ENCODE measurements at places on chromosomes 3 and 15.
A peak's percentile ranks its signal among the peaks of the same experiment; 100 is the strongest.

- DNase-seq, result no peak
These were observed 1109.3 kb downstream of the ROBO2 start for GRCh38 chr3:78148986-78149717.

DNA sequence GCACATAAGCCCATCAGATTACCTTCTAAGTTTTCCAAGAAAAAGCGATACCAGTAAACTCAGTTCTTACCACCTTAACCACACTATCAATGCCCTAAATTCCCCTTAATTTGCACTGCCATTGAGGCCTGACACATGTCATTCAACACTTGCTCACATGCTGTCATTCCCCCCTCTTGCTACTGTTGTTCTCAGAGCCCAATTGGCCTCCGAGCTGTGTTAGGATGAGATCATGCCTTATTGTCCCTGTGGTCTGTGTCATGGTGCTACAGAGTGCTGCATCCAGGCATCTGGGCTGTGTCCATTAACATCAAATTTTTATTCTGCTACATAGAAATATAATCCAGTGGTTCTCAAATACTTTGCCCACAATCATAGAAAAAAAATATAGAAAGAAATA lies 213.6 kb downstream of the SSR3 start:
- DNase-seq, result no peak

GRCh38 chr3:11386465-11387113 lies 114.4 kb downstream of the ATG7 start:
- peak; percentile 86 for DNase-seq

DNA sequence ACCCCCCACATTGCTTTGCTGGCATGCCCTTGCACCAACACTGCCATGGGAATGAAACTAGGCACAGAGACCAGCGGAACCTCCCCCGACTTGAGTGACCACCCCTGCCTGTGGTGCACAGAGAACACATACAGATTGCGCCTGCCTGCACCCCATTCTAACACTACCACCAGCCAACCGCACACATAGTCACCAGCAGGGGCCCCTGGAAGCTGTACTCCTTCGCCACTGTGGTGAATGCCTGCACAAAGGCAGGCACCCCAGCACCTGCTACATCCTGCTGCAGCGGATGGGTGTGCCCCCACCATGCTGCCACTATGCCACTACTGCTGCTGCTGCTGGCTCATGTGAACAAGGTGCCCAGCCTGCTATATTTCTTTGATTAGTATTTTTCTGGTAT lies 27.4 kb upstream of the DNAAF4 start:
- no peak for DNase-seq

DNA sequence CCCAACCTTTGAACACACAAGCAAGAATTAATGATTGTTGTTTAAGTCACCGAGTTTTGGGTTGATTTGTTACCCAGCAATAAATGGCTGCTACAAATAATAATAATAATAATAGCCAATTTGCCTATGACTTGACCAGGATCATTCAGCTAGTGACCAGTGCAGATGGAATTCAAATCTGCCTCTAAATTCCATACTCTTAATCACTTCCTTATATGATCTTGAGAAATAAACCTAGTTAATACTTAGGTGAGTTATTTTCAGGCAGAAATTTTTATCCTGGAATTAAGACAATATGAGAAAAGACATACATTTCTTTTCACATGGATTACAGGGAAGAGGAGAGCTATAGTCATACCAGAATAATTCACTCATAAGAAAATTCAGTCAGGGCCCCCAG lies 116.0 kb upstream of the GALNT15 start:
- no peak for DNase-seq

- no peak for DNase-seq
These were observed 76.3 kb upstream of the BLM start for GRCh38 chr15:90640862-90641261.

- no peak for DNase-seq
These were observed 67.1 kb upstream of the UBE2E2 start for GRCh38 chr3:23136054-23136453.

DNA sequence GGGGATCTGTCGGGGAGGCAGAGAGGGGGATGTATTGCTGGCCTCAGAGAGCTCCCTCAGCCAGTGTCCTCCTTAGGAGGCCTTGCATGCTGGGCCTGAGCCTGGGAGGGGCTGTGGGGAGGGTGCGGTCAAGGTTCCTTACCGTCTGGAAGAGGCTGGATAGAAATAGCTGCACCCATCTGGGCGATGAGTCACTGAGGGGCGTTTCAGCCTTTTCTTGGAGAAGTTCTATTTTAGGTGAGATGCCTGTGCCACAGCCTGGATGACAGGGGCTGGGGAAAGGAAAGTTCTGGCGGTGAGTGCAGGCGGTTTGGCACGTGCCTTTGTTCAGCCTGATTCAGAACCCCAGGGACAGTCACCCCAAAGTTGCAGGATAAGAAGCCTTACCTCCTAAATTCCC lies 35.7 kb upstream of the APEH start:
- no peak for DNase-seq

DNA sequence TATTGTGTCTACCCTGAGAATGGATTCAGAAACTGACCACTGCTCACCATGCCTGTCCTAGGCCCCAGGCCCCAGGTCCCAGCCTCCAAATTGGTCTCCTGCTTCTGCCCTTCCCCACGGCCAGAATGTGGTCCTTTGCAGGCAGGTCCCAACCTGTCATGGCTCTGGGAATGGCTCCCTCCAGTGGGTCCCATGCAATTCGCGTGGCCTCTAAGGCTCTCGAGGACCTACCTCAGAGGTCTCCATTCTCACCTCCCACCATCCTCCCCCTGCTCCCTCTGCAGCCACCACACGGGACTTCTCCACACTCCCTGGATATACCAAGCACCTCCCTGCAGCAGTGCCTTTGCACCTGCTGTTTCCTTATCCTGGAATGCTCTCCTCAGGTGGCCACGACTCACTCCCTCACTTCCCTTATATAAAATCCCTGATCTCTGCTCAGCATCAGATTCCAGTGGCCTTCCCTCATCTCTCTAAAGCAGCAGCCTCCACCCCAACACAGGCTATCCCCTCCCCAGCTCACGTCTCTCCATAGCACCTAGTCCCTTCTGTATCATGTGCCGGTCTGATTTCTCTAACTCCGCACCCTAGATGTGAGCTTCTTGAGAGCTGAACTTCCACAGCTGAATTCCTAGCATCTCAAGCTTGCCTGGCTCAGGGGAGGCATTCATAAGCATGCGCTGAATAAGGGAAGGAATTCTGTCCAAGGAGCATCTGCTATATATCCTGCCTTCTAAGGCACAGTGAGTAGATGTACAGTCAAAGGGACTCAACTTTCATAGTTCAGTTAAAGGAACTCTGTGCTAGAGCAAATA lies 56.9 kb downstream of the ARRDC4 start:
- no peak for DNase-seq
